Spinal cord (tissue), 10 donors: ENCODE measurements at places on chromosomes 2 and 18. TPM values are rescaled to one million over a fixed set of nuclear protein-coding genes. Genes with fewer than 3 reads are reported as not detected.

DNA sequence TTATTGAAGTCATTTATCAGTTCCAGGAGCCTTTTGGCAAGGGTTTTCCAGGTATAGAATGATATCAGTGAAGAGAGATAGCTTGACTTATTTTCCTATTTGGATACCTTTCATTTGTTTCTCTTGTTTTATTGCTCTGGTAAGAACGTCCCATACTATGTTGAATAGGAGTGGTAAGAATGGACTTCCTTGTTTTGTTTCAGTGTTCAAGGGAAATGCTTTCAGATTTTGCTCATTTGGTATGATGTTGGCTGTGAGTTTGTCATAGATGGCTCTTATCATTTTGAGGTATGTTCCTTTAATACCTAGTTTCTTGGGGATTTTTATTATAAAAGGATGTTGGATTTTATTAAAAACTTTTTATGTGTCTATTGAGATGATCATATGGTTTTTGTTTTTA, 87.1 kb upstream of the EPAS1 start:
- H3K4me3 ChIP-seq, result no peak overlapping the region
- no peak overlapping the region for H3K27ac ChIP-seq
- H3K36me3 ChIP-seq, result no peaks in the 10 kb centered on the region
- DNase-seq, result no peak

BOLL gene
- not detected for total RNA-seq

PPP1R7 gene
- 73.8 TPM for total RNA-seq

GRCh38 chr2:50392185-50392584, 639.7 kb downstream of the NRXN1 start:
- H3K4me1 ChIP-seq, result no peaks in the 10 kb centered on the region
- H3K27me3 ChIP-seq, result no peaks in the 10 kb centered on the region
- no peak overlapping the region for H3K4me3 ChIP-seq
- no peak for DNase-seq

GPR75 gene
- total RNA-seq, result 17.5 TPM
